ENCODE measurements at places on chromosomes 6 and 20.

GRCh38 chr6:12403201-12403826, 113.2 kb downstream of the EDN1 start:
- no peak for DNase-seq

- DNase-seq = peak; percentile 37
These were observed 41.7 kb downstream of the MOCS1 start for GRCh38 chr6:39892490-39893129.

DNA sequence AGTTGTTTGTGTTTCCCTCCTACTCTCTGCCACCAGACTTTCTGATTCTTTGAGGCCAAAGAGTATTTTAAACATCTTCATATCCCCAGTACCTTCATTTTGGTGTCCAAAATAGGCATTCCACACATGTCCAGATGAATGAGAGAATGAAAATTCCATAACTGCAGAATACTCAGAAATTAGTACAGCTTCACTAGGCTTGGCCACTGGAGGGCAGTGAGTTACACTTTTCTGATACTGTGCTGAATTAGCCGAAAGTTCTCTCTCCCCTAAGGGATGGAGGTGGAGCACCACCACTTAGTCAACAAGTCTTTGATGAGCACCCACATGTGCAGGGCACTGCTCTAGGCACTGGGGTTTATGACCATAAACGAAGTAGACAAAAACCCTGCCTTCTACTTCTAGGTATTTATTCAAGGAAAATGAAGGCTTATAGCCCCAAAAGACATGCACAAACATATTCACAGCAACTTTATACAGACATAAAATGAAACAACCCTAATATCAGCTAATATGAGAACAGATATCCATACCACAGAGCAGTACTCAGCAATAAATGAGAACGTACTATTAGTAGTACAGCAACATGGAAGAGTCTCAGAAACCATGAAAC, 46.1 kb upstream of the TMEM217 start:
- peak; percentile 44 for DNase-seq

DNA sequence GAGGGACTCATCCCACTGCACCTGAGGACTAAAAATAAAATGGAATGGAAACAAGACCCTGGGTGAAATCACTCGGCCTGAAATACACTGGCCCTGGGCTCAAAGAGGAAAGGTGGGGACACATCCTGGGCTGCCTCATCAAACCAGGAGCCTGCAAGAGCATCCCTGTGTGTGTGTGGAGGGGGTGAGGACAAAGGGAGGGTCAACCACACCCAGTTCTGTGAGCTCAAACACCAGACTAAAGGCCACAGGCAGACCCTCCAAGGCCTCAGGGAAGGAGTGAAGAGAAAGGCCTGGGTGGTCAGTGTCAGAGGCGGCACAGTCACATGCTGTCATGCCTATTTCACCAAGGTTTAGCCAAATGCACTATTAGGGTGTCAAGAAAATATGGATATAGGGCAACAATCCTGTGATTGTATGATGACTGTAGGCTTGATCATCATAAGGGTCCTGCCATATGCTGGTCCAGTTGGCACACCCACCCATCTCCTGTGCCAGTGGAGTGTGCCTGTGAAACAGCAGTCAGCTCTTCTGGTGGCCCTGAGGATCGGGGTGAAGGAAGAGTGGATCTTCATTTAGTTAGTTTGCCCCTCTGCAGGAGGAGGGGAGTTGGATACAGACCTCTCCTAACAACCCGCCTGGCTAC, 28.9 kb downstream of the SRSF3 start:
- DNase-seq = no peak

DNA sequence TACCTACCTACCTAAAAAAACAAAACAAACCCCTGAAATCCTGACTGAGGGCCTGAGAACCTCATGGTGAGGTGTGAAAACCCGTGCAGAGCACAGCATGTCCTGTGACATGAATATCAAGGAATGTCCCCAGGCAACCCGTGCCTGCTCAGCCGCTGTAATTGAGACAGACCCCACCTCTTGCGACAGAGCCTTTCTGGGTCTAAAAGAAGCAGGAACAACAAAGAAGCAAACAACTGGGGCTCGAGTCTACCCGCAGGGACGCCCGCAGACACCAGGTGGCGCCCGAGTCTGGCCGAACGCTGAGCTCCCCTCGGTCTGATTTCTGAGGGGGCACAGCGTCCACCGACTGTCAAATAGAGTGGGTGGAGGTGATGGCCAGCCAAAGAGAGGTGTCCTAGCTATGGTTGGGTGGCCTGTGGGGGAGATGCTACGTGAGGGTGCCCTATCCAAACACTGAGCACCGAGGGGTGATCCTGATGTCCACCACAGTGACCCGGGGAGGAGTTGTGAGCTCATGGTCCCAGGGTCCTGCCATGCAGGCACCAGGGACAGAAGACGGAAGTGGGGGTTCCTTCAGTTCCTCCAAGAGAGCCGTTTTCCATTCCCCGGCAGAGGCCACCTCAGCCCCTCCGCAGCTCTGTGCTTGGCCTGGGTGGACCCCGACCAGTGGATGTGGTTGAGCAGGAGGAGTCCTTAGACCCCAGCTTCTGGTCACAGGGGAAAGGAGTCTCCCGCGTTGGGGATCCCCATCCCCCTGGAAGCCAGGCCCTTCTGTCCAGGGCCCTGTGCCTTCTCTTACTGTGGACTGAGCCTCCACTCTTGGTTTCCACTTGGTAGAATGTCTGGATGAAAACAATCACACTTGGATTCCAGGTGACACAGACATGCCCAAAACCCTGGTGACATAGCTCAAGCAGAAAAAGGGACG, 268.2 kb downstream of the CDC5L start:
- peak; percentile 75 for DNase-seq

- DNase-seq = no peak
These were observed 70.9 kb downstream of the HFE start for GRCh38 chr6:26158076-26158580.

Data from common myeloid progenitor, CD34-positive (primary cell).